ENCODE measurements at places on chromosomes 7 and 10.

- DNase-seq: no peak
Measured at GRCh38 chr7:142313528-142313927, 55.7 kb upstream of the PRSS58 start.

DNA sequence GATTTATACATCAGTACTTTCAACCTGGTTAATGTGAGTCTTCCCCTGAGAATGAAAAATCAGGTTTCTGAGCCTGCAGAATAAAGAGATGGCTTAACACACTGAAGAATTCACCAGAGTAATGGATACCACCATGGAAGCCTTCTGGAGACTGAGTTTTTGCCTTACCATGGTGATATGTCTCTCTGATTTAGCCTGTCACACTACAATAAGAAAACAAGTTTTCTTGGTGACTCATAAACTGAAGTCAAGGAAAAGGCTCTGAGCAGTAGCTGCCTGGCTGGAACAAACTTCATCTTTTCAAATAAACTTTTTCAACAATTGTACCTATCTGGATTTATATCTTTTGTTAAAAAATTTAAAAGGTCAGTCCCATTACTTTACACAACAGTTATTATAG is 229.0 kb downstream of the PRPF18 start:
- no peak for DNase-seq

DNA sequence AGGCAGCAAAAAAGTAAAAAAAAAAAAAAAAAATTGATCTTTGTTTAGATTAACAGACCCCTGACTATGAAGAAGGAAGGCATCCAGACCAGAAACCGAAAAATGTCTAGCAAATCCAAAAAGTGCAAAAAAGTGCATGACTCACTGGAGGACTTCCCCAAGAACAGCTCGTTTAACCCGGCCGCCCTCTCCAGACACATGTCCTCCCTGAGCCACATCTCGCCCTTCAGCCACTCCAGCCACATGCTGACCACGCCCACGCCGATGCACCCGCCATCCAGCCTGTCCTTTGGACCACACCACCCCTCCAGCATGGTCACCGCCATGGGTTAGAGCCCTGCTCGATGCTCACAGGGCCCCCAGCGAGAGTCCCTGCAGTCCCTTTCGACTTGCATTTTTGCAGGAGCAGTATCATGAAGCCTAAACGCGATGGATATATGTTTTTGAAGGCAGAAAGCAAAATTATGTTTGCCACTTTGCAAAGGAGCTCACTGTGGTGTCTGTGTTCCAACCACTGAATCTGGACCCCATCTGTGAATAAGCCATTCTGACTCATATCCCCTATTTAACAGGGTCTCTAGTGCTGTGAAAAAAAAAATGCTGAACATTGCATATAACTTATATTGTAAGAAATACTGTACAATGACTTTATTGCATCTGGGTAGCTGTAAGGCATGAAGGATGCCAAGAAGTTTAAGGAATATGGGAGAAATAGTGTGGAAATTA is 19.4 kb downstream of the GATA3 start:
- DNase-seq: no peak

DNA sequence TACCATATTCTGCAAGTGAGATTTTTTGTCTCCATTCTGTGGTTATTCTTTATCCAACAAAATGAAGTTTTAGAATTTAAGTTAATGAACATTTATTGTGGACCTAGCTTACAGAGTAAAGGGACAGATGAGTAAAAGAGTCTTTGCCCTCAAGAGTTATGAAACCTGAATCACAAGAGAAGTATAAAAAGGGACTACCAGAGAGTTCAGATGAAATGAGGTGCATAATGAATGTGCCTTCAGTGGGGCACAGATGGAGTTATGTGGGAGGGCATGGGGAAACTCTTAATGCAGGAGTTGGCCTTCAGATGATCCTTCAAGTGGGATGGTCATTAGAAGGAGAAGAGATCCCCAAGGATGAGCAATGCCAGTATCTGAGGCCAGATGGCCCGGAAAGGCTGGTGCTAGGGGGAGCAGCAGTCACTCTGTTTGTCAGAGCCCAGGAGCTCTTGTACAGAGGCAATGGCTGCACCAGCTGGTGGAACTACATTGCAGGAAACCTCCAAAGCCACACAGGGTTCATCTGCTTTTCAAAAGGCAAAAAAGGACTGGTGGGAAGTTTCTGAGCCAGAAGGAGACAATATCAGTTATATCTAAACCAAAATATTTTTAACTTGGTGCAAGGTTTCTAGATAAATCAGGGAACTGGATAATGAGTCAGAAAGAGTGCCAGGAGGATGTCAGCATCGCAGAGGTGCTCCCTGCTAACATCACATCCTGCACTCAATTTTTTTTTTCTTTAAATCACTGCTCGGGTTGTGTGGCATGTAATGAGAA is 162.0 kb downstream of the KLF6 start:
- no peak for DNase-seq

GRCh38 chr10:3866332-3866731 is 81.3 kb upstream of the KLF6 start:
- DNase-seq: no peak

DNA sequence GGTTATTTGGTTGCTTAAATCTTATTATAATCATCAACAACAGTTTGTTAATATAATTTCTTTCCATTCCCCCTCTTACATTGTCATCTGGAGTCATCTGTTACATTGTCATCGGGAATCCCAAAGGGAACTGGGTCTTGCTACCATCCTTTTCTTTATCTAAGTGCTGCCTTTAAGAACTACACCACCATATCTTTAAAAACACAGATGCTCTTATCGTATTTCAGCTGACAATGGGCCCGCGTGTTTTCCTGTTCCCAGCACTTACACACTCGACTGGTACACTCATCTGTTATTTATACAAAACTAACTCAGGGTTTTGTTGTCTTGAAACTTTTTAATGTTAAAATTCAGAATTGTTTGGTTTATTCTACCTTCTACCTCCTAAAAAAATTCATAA is 256.2 kb upstream of the MGMT start:
- no peak for DNase-seq

- DNase-seq: no peak
Measured at GRCh38 chr10:11411926-11412545, 199.4 kb downstream of the USP6NL start.

DNA sequence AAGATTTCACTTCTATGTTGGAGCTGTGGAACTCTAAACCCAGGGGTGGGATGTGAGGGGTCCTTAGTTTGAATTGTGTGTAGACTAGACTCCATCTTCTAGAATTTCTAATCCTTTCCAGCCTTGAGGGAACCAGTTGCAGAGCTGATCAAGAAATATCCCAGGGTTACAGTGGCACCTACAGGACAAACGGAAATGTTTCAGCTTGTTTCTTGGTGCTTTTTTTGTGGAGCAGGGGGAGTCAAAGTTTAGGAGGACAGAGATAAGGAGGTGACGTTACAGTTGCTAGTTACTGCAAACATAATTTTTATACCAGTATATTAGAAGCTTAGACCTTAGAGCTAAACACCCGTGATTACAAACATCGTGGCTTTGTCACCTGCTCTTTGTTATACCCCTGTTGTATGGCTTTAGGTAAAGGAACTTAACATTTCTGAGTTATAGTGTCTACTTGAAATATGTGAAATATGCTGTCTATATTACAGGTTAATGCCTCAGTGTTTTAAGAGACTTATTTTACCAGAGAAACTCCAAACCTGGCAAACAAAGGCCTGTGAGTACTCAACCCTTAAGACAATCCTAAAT is 84.5 kb upstream of the DYNC1I1 start:
- DNase-seq: no peak

DNA sequence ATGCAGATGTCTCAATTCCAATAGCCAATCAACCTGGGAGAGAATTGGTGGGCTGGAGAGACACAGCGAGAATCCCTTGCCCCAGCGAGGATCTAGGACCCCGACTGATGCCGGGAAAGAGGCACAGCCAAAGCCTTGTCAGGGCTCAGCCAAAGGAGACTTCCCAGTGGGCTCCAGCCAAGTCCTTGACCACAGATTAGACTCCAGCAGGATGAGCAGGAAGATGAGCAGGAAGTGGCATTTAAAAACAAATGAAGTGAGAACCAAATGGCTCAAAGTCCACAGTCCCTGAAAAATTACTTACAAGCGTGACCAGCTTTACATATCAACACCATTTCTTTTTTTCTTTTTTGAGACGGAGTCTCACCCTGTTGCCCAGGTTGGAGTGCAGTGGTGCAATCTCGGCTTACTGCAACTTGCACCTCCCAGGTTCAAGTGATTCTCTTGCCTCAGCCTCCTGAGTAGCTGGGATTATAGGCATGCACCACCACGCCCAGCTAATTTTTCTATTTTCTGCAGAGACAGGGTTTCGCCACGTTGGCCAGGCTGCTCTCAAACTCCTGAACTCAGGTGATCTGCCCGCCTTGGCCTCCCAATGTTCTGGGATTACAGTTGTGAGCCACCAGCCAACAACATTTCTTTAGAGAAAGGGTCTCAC is 40.2 kb downstream of the CTBP2 start:
- no peak for DNase-seq

DNA sequence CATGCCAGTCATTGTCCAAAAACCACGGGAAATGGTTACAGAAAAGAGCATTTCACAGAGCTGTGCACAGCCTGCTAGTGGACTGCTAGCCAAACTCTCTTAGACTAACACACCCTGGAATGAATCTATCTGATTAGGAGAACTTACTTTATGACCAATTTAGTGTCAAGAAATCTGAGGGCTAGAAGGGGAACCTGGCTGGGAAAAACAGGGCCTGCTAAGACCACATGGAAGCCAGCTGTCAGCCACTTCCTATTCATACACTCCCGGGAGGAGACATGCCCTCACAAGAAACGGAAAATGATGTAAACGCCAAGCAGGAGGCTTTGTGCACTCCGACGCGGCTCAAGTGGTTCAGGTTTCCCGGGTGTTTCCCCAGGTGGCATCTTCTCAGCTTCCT is 54.8 kb downstream of the MPP7 start:
- DNase-seq: peak; percentile 1

GRCh38 chr7:146982482-146982881 is 865.9 kb downstream of the CNTNAP2 start:
- DNase-seq: no peak

- no peak for DNase-seq
Measured at GRCh38 chr7:151152643-151153513, 14.6 kb downstream of the GBX1 start.

GRCh38 chr10:16944986-16945385 is 127.8 kb upstream of the RSU1 start:
- DNase-seq: peak; percentile 64

GRCh38 chr7:15625466-15625865 is 61.0 kb downstream of the MEOX2 start:
- DNase-seq: no peak

- no peak for DNase-seq
Measured at GRCh38 chr7:78151229-78151628, 352.7 kb downstream of the PHTF2 start.

- no peak for DNase-seq
Measured at GRCh38 chr7:103857435-103857834, 132.0 kb downstream of the RELN start.

- DNase-seq: no peak
Measured at GRCh38 chr7:128404143-128404681, 5.6 kb downstream of the IMPDH1 start.

GRCh38 chr7:88337572-88337971 is 30.9 kb upstream of the STEAP4 start:
- DNase-seq: no peak

GRCh38 chr7:95871896-95872295 is 99.5 kb downstream of the DYNC1I1 start:
- no peak for DNase-seq

GRCh38 chr10:24790599-24790998 is 66.9 kb upstream of the ARHGAP21 start:
- no peak for DNase-seq

GRCh38 chr7:81473236-81473635 is 296.6 kb downstream of the HGF start:
- no peak for DNase-seq

DNA sequence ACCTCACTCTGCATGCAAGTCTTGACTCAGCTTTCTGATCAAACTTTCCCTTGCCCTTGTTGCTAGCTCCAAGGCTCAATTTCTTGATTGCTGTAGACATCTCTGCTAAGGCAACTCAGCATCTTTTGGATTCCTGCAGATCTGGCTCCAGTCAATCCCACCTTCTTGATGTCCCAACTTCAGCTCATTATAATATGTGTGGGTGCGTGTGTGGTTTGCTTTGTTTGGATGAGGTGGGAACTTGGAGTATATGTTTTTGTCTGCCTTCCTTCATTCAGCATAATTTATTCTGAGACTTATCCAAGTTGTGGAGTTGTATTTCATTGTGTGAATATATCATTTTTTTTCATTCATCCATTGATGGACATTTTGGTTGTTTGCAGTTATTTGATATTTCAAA is 364.8 kb upstream of the IGFBP3 start:
- DNase-seq: no peak

All from pulmonary artery endothelial cell (primary cell).